ENCODE measurements at places on chromosomes 3 and 15. TPM values are rescaled to one million over a fixed set of nuclear protein-coding genes. Genes with fewer than 3 reads are reported as not detected.

GRCh38 chr3:138718849-138719248 lies 110.3 kb downstream of the FAIM start:
- DNase-seq = no peak

DNA sequence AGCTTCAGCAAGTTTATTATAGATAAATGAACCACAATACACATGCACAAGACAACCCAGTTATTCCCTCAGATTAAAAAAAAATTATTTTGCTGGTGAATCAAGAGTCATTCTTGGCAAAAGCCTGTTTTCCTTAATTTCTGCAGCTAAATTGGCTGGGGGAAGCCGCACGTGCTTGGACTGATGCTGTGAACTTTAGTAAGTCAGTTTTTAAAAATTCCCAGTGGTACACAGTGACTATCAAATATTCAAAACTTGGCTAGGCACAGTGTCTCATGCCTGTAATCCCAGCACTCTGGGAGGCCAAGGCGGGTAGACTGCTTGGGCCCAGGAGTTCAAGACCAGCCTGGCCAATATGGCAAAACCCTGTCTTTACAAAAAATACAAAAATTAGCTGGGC lies 23.9 kb downstream of the EHD4 start:
- no peak for DNase-seq

DNA sequence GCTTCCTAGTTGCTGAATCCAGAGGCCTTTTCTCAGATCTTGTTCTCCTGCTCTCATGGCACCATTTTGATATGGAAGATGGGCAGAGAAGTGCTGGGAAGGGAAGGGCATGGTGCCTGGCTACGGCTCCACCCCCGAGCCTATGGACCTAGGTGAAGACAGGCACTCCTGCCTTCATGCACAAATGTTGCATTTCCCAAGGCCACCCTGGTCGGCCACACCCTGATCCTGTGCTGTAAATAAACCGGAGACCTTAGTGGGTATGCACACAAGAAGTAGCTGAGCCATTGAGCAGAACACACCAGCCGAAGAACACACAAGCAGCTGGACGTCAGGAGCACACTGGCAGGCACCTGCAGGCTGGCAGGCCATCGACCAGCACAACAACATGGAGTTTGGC lies 261.6 kb downstream of the SHQ1 start:
- DNase-seq = no peak

DNA sequence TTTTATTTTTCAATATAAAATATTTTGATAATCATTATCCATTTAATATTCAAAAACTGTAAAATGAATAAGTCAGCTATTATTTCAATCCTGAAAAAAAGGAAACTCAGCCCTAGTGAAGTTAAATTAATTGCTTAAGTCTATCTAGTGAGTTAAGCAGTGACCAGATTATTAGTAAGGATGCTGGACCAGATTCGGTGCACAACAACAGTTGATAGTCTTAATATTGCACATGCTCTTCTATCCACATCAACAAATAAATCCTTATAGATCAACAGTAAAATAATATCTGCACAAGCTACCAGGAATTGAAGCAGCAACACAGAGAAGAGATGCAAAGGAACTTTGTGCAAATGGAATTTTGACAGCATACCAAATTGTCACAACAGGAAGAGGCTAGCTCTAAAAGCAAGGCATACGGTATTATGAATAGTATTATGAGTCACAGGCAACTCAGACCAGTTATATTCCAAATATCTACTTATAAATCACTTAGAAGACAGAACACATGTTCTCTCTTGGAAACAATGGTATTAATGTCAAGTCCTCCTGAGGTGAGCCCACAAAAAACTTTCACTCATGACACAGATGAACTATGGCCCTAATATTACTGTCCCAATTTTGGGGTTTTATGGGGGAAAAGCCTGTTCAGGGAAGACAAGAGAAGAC lies 24.9 kb downstream of the VPS13C start:
- peak; percentile 48 for DNase-seq

DNA sequence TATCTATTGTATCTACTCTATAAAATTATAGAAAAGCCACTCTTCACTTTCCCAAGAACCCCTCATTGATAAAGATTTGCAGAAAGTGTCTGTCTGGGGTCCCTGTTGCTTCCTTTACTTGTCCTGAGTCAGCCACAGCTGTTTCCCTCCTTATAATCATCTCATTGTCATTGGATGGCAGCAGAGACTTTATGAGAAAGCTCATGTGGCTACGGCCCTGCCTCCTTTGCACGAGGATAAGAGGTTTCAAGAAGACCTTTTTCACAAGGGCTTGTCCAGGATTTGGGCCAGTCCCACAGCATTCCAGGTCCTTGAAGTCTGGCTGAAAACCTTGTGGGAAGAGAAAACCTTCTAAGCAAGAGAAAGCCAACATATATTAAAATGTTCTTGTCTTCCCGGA lies 41.9 kb upstream of the THBS1 start:
- DNase-seq = no peak

NAALADL2 gene
- total RNA-seq = 3.4 TPM

SEMA6D gene
- 5.9 TPM for total RNA-seq

Data from pulmonary artery endothelial cell (primary cell).